Daoy (cell line): ENCODE measurements at places on chromosomes 6 and 20. TPM values are rescaled to one million over a fixed set of nuclear protein-coding genes. Genes with fewer than 3 reads are reported as not detected.

MUC22 gene
- total RNA-seq, result not detected in 2 replicates

OPRL1 gene
- total RNA-seq, result 0.33 and 0.51 TPM in 2 replicates

COL21A1 gene
- total RNA-seq, result 0.06 TPM in 1 of 2 replicates, not detected in the other

MYMX gene
- not detected in 2 replicates for total RNA-seq

RCAN2 gene
- total RNA-seq, result 1.6 and 2.0 TPM in 2 replicates

GSTA2 gene
- total RNA-seq, result not detected in 2 replicates

NKX2-2 gene
- 1.4 and 3.7 TPM in 2 replicates for total RNA-seq

ZSCAN23 gene
- total RNA-seq, result 3.4 and 8.4 TPM in 2 replicates

SOX4 gene
- 21.6 and 24.6 TPM in 2 replicates for total RNA-seq

TENT5A gene
- total RNA-seq, result 11.5 and 13.0 TPM in 2 replicates

C20orf202 gene
- not detected in 2 replicates for total RNA-seq

TPD52L1 gene
- 4.9 and 6.4 TPM in 2 replicates for total RNA-seq

MYB gene
- total RNA-seq, result 2.7 and 3.3 TPM in 2 replicates

OR2H1 gene
- not detected in 2 replicates for total RNA-seq

ZNF334 gene
- total RNA-seq, result 0.54 and 1.0 TPM in 2 replicates
